Stimulated activated CD4-positive, alpha-beta T cell treated with anti-CD3 and anti-CD28 coated beads, Interleukin-1b, Interleukin-23, amount 100 ng/mL, for 4 hours (primary cell): ENCODE measurements at places on chromosomes 11 and 22.

DNA sequence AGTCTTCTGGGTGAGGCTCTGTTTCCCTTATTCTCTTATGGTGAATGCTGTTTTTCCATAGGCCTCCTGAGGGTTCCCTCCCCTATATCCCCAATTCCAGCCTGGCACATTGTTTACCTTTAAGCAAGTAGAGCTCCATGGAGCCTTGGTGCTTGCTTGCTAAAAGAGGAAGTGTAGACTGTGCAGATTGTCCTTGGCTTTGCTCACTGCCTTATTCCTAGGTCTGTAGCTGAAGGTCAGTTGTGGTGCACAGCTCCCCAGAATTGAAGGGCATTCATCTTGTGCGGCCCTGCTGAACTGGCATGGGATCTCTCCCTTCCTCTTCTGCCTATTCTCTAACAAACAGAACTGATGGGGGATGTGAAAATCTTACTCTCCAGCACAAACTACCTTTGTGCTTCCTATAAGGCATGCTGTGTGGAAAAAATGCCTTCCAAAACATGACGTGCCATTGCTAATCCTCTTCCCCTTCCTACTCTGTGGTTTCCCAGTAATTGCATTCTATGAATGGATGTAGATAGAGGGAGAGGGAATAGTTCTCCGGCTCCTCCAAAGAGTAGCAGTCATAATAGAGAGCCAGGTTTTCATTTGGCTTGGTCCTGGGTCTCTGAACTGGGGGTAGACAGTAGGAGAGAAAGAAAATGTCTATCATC, 34.2 kb upstream of the PLET1 start:
- no peak for DNase-seq

DNA sequence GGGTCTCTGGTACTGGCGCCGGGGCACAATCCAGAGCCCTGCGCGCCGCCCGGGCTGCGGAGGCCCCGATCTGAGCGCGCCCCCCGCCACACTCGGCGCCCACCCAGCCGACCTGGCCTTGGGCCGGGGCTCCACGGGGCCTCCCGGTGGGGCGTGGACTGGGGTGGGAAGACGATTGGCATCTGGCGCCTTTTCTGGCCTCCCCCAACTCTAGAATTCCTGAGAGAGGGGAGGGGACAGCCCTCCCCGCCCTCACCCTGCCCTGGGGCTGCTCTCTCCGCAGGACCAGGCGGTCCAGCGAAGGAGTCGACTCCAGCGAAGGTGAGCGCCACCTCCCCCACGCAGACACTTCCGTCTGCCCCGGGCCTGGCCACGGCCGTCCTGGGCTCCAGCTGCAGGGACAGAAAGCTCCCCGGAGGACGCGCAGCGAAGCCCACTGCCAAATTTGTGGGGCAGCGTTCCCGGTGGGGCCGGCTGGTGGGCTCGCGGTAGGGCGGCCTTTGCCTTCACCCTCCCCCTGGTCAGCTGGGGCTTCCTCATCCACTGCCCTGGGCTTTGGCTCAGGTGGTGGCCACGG, 593 bp downstream of the SSH3 start:
- DNase-seq, result no peak

- DNase-seq, result no peak
Observed at GRCh38 chr11:7418061-7418460, 67.2 kb upstream of the OLFML1 start.

GRCh38 chr11:20611445-20611844, 12.0 kb downstream of the SLC6A5 start:
- DNase-seq, result no peak

DNA sequence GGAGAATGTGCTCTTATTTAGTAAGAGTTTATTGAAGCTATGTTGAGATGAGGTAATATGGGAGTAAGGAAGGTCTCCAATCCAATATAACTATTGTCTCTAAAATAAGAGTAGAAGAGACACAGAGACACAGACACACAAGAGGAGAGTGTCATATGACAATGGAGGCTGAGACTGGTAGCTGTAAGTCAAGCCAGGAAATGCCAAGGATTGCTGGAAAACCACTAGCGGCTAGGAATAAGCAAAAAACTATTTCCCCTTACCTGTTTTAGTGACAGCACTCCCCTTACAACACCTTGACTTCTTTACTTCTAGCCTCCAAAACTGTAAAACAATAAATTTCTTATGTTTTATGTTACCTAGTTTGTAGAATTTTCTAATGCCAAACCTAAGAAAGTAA, 1652.8 kb downstream of the LRRC4C start:
- no peak for DNase-seq

DNA sequence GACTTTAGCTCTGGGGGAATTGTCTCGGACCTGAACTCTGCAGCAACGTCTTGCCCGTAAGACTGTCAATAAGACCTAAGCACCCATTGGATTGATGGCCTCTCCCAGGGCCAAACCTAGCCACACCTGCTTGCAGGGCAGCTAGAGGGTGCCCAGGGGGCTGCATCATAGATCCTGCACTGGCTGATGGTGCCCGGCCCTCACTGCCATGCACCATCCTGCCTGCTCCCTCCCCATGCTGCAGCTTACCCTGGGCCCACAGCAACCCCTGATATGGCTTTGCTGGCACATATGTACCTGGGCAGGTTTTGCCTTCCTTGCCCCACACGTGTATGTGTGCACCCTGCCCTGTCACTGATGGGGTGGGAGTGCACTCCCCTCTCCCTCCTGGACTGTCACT, 8.9 kb upstream of the BBOX1 start:
- no peak for DNase-seq
